ENCODE measurements at places on chromosomes 3 and 15.

- DNase-seq, result no peak
Observed at GRCh38 chr15:63243101-63243500, 34.3 kb upstream of the APH1B start.

- DNase-seq, result no peak
Observed at GRCh38 chr3:66819993-66820501, 178.1 kb upstream of the KBTBD8 start.

DNA sequence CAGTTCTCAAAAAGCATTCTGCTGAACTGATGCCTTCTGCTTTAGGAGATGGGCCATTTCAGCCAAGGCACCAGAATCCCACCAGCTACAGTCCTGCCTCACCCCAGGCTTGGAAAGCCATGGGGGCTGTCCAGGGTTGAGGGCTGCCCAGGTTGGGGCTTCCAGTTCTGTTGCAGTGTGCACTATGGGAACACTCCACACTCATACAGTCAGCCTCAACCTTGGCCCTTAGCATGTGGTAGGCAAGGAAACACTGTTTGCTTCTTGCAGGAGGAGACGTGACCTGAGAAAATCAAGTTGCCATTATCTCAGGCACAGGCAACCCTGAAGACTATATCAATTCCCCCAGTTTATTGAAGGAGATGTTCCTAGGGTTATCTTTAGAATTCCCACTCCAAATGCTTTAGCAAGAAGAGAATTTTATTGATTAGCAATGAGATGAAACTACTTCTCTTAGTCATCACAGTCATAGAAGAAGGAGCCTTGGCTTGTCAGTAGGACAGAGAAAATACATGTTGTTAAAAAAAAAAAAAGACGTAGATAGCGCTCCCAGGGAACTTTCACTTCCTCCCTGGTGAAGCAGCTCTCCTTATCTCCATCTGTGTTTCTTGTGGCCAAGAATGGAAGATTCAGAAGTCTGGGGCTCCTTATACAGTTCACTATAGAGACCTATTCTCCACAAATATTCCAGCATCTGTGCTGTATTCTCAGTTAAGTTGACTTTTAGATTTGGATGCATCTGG lies 38.3 kb upstream of the IL12A start:
- DNase-seq, result no peak

GRCh38 chr15:67120839-67121643 lies 55.6 kb downstream of the SMAD3 start:
- peak; percentile 91 for DNase-seq

- no peak for DNase-seq
Observed at GRCh38 chr3:14801031-14801430, 17.7 kb upstream of the FGD5 start.

DNA sequence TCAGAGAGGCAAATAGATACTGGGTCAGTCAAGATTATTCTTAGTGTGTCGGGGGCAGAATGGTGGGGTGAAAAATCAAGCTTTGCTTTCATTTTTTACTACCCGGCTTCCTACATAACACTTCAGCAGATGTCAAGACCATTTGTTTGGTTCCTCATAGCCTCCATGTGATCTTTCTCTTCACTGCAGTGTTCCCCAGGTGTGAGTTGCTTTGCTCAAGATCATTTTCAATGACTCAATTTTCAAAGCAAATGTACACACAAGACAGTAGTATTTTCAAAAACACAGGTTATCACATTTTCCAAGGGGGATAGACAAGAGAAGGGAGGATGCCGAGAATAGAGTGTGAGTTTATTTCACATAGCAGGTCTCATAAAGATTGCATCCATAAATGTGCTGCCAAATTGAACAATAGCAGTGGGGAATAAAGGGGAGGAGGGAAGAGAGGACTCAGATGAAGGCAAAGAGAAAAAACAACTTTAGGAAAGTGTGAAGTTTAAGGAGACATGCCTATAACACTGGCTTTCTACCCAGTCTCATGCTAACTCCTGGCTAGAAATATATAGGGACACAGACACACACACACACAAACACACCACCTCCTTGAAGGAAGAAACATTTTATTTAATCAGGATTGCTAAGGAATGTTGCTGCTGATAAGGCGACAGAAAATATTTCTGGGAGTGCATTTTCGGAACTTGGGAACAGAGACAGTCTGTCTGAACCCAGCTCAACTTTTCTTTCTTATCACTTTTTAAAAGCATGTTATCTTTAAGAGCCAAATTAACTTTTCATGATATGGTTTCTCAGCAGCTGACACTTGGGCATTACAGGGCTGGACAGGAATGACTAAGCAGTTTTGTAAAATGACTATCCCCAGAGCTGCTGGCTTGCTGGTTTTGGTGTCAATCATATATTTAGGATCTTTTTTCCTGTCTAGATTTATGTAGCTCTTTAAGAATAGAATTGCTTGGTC lies 402.4 kb downstream of the RBMS3 start:
- DNase-seq, result no peak

DNA sequence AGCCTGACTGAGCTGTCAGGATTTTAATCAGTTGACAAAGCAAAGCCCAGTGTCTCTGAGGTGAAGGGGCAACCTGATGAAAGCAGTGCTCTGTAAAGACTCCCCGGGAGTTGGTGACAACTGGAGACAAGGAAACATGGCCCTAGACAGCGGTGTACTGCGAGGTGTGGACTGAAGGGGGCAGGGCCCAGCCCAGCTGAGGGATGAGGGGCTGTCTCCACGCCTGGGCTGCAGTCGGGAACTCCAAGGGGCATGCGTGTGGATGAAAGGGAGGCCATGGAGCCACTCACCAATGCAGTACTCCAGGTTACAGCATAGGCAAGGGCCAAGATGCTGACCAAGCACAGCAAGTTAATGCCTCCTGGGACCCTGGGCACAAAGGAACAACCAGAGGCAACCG lies 45.1 kb downstream of the SCAP start:
- no peak for DNase-seq

- DNase-seq, result no peak
Observed at GRCh38 chr3:133238015-133238414, 161.8 kb upstream of the BFSP2 start.

- DNase-seq, result no peak
Observed at GRCh38 chr3:108221393-108221792, 831 bp downstream of the IFT57 start.

DNA sequence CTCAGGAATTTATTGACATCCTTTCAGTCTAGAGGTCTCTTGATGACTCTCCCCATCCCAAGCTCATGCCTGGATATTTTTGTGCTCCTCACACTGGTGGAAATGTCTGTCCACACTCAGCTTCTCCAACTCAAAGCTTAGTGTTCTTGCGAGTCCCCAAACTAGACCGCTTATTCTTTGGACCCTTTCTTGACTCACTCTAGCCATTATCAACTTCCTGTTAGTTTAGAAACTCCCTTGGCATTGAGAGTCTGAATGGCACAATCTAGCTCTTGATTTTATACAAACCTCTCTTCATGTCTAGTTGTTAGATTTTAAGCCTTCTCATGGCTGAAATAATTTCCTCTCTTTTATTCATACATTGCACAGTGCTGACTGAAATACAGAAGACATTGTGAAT lies 19.6 kb downstream of the TIGIT start:
- no peak for DNase-seq

GRCh38 chr3:46509661-46510187 lies 11.9 kb downstream of the RTP3 start:
- no peak for DNase-seq

GRCh38 chr3:138257986-138258385 lies 70.9 kb downstream of the ARMC8 start:
- DNase-seq, result no peak

DNA sequence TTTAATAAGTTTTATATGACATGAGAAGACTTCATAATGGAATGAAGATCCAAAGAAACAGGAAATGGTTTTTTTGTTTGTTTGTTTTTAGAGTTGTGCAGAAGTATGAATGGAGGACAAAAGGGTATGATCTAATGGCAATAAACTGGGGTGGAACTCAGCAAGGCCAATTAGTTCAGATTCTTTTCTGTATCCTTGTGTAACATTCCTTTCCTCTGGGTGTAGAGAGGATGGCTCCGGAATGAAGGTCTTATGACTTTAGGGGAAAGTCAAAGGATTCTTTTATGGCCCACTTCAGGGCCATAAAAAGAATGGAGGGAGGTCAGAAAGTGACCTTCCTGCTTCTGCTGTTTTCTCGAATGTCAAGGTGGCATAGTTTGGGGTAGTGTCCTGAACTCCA lies 152.6 kb downstream of the DPH6 start:
- no peak for DNase-seq

DNA sequence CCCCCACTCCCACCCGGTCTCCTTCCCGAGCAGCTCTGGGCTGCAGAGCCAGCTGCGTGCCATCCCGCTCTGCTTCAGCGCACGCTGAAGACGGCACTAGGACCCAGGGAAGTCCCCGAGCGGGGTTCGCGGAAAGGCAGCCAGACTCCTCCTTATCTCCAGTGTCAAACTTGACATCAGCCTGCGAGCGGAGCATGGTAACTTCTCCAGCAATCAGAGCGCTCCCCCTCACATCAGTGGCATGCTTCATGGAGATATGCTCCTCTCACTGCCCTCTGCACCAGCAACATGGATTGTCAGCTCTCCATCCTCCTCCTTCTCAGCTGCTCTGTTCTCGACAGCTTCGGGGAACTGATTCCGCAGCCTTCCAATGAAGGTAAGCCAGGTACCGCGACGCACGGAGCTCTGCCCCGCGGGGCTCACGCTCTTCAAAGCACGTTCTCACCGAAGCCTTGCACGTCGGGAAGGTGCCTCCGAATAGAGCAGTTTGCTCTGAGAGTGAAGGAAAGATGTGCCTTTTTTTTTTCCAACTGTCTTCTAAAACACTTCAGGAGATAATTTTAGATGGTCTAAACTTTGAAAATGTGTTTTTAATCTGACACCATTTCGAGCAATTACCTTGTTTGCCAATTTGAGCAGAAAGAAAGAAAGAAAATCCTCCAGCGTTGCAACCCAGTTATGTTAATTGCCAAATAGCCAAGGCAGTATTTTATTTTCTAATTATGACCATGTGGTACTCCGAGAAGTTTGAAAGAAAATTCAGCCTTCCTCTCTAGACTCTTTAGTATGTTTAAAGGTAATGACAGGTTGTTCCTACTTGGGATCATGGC lies at the start of gene EPHA3:
EPHA3 (plus strand) TSS at position 161 of the 830 bp plus-strand sequence; CDS start at position 289, 128 bp downstream.
- DNase-seq, result peak; percentile 77

DNA sequence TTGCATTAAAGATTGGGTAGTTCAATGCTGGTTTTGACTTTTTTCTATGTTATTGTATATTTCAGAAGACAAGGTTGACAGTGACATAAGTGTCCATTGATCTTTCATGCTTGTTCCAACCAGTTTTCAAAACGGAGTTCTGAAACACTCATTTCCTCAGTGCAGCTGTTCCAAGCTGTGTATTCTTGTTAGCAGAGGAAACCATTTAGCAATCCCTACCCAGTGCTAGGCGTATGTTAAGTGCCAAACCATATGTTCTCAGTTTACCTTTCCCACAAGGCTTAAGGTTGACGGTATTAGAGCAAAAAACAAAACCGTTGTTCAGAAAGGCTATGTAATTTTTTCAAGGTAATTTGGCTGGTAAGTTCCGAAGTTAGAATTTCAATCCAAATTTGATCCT lies 9.1 kb downstream of the ATOSA start:
- DNase-seq, result no peak

- DNase-seq, result no peak
Observed at GRCh38 chr3:22691407-22691806, 511.7 kb upstream of the UBE2E2 start.

GRCh38 chr15:48842501-48842900 lies 31.6 kb upstream of the CEP152 start:
- no peak for DNase-seq

DNA sequence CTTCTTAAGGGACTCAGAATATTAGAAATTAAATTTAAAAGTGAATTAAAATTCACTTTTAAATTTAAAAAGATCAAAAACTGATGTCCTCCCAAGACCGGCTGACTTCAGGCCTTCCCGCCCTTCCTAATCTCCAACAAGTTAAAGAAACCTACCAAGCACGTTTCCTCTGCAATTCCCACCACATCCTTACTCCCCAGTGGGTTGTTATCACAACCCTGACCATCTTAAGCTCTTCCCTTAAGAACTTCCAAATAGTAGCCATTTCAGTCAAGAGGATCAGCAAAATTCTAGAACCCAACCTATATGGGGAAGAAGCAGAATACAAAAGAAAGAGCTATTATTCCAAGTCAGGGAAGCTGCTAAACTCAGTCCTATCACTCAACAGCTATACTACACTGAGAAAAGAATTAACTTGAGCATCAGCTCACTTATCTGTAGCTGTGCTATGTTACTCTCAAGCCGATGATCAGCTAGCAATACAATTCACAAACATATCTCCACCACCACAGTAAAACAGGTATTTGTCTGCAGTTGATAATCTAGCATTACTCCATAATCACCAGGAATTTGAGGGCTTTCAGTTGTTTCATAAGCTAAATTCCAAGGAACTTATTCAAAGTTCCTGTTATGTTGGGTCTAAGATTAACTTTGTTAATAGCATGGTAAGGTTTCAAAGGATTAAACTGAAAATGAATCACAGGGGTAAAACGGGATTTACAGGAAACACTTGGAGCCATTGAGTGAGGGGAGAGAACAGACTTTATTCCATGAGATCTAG lies 14.3 kb downstream of the ABCC5 start:
- no peak for DNase-seq

- no peak for DNase-seq
Observed at GRCh38 chr3:4476496-4476895, 9.4 kb upstream of the SUMF1 start.

- no peak for DNase-seq
Observed at GRCh38 chr3:110521019-110521418, 550.6 kb upstream of the NECTIN3 start.

- DNase-seq, result no peak
Observed at GRCh38 chr15:57684491-57685151, 21.9 kb upstream of the POLR2M start.

GRCh38 chr3:148131990-148132638 lies 565.6 kb upstream of the AGTR1 start:
- no peak for DNase-seq

- no peak for DNase-seq
Observed at GRCh38 chr3:86989611-86990010, 1.3 kb downstream of the VGLL3 start.

GRCh38 chr15:77010857-77011256 lies 15.9 kb downstream of the PSTPIP1 start:
- no peak for DNase-seq

- no peak for DNase-seq
Observed at GRCh38 chr3:177443469-177443868, 246.2 kb upstream of the TBL1XR1 start.

GRCh38 chr15:84976746-84977345 lies 4.8 kb upstream of the PDE8A start:
- DNase-seq, result no peak

DNA sequence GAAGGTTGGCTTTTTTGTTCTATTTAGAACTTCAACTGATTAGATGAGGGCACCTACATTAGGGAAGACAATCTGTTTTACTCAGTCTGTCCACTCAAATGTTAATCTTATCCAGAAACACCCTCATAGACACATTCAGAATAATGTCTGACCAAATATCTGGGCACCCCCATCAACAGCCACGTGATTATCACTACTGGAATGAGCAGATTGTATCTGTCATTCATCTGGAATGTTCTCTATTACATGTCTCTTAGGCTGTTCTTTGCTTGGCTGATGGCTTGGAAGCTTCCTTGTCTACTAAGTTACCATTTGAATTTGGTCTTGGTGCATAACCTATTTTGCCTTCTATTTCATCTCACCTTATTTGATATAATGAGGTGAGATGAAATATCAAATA lies 15.7 kb upstream of the LRRC58 start:
- DNase-seq, result no peak
